Right renal cortex interstitium (tissue), 3 donors: ENCODE measurements at places on chromosomes 1 and 21. TPM values are rescaled to one million over a fixed set of nuclear protein-coding genes. Genes with fewer than 3 reads are reported as not detected.

The SMPDL3B gene
- 12.4 TPM for polyA plus RNA-seq

The PTPRF gene
- polyA plus RNA-seq, result 227 TPM

The GLMN gene
- 20.6 TPM for polyA plus RNA-seq

The NCMAP gene
- polyA plus RNA-seq, result 0.71 TPM

The PODN gene
- polyA plus RNA-seq, result 1.6 TPM

The CDA gene
- 5.2 TPM for polyA plus RNA-seq

The SMIM34 gene
- 0.27 TPM for polyA plus RNA-seq

The TNFRSF18 gene
- polyA plus RNA-seq, result 0.33 TPM

The NBPF9 gene
- polyA plus RNA-seq, result 45.2 TPM

DNA sequence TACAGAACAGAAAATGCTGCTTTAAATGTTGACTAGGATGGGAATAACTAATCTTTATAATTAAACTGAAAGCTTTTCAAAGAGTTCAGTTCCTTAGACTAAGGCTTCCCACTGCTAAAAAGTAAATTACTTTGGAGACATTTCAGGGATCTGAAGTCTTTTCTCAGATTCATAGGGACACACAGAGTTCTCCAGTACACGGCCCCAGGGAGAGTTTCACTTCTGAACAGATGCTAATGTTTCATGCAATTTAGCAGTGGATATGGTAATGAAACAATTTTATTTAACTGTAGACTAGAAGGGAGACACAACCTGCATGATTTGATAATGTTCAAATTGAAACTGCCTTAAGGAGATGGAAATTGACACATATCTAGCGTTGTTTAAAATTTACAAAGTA is 1282.6 kb downstream of the NCAM2 start:
- no peak for DNase-seq

- DNase-seq, result no peak
Measured at GRCh38 chr1:196538473-196538872, 69.8 kb downstream of the KCNT2 start.

DNA sequence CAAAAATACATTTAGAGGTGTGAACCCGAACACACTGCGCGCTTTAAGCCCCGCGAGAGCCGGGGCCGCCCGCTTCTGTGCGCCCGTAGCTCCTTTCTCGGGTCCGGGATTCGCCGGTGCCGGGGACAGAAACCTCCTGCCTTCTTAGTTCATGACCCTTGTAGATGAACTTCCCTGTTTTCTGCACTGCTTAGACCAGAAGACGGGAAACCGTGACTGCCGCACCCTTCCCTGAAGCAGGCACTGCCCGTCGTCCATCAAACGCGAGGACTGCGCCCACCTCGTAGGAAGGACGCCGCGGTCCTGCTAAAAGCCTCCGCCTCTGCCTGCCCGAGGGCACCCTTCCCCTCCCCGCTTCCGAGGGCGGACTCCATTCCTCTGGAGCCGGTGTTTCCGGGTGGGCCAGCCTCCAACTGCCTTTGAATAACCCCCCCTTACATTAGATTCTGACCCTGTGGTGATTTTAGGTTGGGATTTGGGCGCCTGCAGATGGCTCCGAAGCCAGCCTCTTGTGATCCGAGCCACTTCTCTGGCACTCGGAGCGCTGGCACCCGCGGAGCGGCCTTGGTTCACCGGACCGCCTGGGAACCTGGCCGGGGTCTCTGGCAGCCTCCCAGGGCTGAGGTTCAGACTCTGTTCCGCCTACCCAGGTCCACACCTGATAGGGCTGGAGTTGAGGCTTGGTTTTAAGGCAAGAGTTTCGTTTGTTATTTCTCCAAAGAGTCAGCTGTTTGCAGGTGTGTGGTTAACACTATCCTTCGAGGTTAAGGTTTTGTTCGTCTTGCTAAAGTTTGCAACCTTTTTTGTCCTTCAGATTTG is 1.2 kb upstream of the PTTG1IP start:
- DNase-seq, result no peak

GRCh38 chr1:109764561-109765482 is 1.1 kb upstream of the EPS8L3 start:
- DNase-seq, result no peak

DNA sequence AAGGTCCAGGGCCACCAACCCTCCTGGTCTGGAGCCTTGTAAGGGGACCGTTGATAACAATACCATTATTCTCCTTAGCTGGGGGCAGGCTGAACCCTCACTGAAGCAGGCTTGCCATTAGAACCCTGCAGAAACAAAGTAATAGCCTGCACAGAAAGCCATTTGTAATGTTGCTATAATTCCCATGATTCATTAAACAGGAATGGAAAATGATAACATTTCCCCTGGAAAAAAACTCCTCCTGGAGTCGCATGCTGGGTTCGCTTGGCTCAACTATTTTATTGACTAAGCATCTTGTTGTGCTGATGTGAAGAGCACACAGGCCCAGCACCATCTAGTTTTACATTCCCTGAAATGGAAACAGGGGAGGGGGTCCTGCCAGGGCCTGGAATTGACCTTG is 155.6 kb upstream of the CSF3R start:
- no peak for DNase-seq

- DNase-seq, result no peak
Measured at GRCh38 chr1:162663589-162664106, 31.4 kb downstream of the DDR2 start.

GRCh38 chr21:46421191-46421750 is 37.4 kb upstream of the DIP2A start:
- no peak for DNase-seq

DNA sequence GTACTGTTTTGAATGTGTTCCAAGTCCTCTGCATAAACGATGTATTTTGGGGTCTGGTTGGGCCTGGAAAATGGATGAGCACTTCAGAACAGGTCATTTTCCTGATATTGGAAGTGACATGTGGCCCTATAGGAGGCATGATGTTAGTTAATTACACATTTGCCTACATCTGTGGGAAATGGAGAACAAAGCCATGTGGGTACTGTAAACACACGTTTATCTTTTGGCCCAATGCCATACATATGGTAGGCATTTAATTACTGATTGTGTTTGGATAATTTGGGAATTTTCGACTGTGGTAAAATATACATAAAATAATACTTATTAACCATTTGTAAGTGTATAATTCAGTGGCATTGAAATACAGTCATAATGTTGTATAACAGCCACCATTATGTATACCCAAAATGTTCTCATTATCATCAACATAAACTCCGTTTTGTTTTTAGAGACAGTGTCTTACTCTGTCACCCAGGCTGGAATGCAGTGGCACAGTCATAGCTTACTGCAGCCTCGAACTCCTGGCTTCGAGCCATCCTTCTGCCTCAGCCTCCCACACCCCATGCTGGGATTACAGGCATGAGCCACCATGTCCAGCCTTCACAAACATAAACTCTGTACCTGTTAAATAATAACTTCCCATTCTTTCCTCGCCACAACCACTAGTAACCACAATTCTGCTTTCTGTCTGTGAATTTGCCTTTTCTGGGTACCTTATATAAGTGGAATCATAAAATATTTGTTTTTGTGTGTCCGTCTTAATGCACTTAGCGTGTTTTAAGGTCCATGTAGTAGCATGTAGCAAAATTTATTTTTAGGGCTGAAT is 11.9 kb upstream of the RNPEP start:
- no peak for DNase-seq

- no peak for DNase-seq
Measured at GRCh38 chr1:235913311-235913710, 46.6 kb upstream of the LYST start.

- DNase-seq, result no peak
Measured at GRCh38 chr1:185650602-185651230, 83.5 kb upstream of the HMCN1 start.

GRCh38 chr1:19824036-19824435 is 9.0 kb upstream of the RNF186 start:
- no peak for DNase-seq

DNA sequence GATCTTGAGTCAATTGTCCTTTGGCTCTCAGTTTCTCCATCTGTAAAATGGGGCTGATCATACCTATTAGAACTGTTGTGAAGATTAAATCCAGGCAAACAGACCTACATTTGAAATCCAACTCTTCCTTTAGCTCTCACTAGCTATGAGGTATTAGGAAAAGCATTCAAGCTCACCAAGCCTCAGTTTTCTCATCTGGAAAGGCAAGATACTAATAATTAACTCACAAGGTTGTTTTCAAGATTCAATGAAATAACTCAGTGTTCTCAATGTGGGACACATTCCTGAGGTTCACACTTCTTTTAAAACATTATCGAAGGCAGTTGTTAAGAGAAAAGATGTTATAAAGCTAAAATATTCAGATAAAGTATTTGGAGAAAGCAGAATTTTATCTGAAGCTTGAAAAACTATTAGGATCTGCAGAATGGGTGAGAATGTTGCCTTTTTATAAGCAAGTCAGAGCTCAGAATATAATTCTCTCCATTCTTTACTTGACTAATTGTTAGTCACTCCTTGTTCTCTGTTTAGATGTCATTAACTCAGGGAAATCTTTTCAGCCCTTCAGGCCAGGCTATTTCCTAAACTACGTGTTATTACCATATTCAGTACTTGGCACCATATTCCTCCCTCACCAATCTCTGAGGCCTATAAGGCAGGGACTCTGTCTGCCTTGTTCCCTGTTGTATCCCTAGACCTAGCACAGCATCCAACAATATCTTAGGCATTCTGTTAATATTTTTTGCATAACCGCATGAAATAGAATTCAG is 72.0 kb upstream of the VAV3 start:
- DNase-seq, result no peak

DNA sequence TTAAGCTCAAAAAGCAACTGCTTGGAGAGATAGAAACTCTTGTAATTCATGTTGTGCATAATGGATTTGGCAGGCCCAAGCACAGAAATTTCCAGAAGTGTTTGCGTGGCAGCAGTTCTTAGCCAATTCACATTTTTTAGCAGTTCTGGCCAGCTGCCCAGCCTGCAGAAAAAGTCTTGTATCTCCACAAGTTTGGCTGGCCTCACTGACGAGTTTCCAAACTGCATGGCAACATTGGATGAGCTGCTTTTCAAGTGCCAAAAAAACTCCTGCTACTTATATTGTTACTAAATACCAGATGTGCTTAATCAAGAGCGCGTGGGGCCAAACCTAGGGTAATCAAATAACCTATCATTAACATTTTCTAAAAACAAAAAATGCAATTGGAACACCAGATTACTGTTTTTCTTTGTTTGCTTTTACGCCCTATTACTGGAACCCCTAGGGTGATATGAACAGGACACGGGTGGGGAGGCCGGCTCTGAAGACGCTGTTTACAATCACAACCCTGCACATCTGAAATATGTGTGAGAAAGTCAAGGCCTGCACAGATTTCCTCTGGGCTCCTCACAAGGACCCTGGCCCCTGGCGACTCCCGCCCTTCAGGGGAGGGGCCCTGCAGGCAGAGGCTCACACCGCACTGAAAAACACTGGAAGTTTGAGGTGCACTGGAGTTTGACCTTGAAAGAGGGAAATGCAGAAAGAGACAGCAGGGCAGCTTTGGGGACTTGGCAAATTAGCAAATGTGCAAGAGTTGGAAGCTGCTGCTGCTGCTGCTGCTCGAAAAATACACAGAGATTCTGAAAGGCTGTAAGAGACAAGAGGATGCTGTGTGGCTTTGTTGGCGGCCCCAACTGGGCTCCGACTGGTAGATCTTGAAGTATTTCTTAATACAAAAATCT is 55.2 kb upstream of the TARBP1 start:
- no peak for DNase-seq

- no peak for DNase-seq
Measured at GRCh38 chr1:7474786-7475502, 296.2 kb upstream of the VAMP3 start.

DNA sequence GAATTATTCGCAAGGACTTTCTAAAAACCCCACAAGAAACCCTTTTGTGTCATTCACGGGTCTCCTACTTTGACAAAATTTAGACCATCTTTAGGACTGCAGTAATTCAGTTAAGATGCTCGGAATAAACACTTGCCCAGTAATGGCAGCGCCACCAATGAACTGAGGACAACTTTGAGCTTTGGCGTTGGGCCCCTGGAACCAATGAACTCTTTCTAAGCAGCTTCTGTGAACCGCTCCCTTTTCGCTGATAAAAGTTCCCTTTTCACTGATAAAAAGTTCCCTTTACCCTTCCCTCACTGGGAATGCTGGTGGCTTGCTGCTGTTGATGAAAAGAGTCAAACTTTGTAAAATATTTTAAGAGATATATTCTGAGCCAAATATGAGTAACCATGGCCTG is 1.5 kb upstream of the MRPL55 start:
- DNase-seq, result no peak

GRCh38 chr1:15592285-15592684 is 7.4 kb upstream of the AGMAT start:
- no peak for DNase-seq

GRCh38 chr21:42653231-42654061 is at the start of gene PDE9A:
Gene PDE9A (plus strand): TSS chr21:42653621. CDS start chr21:42653815, 194 bp downstream.
- no peak for DNase-seq

DNA sequence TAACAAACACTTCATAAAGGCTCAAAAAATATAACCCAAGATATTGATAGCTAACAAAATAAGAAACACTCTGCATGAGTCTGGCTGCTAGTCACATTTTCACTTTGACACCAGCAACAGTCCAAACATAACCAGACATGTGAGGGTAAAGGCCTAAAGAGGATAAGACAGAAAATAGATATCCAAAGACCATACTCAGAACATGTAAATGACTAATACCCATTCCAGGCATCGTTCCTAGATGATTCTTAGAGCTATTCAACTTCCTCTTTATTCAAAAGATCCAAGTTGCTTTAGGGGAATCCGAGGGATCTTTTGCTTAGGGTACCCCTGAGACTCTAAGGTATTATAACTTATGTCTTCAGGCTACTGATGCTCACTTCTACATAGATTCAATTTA is 5.1 kb downstream of the COL24A1 start:
- DNase-seq, result no peak

- DNase-seq, result no peak
Measured at GRCh38 chr1:5562769-5563168, 429.5 kb downstream of the NPHP4 start.

DNA sequence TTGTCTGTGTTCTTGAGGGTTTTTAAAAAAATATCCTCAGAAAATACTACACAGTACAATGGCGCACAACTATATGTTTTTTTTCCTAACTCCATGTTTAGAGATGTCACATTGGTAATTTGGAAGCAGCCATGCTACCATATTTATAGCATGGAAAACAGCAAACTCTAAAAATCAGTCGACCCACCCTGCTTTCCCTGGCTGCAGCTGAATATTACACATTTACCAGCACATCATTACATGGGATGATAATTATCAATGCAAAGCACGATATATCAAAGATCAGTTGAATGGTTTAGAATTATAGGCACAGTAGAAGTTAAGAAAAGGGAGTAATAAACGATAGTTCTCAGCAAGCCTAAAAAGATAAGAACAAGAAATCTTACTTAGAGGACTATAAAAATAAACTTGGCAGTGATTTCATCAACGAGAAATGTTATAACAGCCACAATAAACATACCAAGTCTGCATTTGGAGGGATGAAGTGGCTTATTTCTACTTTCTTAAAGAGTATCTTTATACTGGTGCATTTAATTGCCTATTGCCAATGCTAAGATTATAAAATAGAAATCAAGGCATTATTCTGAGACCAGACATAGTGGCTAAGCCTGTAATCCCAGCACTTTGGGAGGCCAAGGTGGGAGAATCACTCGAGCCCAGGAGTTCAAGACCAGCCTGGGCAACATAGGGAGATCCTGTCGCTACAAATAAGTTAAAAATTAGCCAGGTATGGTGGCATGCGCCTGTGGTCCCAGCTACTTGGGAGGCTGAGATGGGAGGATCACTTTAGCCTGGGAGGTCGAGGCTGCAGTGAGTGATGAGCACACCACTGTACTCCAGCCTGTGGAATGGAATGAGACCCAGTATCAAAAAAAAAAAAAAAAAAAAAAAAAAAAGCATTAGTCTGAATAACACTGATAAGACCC is 43.4 kb downstream of the WDR64 start:
- DNase-seq, result no peak
